ENCODE measurements at places on chromosomes 5 and 9.

DNA sequence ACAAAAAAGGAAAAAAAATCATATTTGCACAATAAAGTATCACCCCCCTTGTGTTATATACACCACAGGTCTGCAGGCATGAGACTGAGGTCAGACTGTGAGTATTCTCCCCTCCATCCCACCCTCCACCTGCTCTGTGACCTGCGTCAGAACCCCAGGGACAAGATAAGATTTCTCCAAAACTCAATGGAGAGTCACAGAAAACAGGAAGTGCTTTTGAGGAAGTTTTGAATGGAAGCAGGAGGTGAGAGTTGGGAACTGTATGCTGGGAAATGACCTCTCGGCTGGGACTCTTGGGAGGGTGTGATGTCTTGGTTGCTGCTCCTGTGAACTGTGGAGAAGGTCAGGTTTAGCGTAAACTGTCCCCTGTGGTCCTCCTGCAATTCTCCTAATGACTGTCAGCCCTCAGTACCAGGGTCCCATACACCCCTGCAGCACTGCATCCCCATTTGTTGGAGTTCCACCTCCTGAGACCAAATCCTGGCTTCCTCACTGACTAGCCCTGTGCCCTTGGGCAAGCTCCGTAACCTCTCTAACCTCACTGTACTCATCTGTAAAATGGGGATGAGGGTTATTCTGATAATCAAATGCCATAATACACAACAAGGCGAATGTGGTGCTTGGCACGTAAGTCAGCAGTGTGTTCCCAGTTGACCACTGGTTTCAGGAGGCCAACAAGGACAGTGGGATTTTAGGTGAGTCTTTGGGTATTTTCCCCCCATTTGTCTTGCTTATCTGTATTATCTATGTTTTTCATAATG, 6.9 kb upstream of the CTSL start:
- DNase-seq = no peak

GRCh38 chr5:89117124-89117644, 234.2 kb upstream of the MEF2C start:
- DNase-seq = no peak

DNA sequence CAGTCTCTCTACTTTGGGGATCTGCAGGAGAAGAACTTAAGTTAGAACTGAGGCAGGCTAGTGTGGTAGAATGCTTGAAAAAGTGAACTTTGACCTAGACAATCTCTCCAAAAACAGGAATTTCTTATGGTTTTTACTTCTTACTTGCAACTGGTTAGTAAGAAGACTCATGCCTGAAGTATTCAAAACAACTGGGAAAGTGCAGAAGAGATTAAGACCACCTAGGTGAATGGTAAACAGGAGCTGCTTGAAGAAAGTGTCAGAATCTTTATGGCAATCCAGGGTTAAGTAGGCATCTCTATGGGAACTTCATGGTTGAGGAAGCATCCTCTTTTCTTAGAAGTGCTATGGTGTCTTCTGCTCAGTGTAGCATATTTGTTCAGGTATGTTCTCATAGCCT, 428.6 kb upstream of the TLE4 start:
- DNase-seq = no peak

- no peak for DNase-seq
These were observed 23.7 kb downstream of the CSNK1G3 start for GRCh38 chr5:123535648-123536047.

GRCh38 chr5:16768184-16768583, 151.4 kb upstream of the RETREG1 start:
- DNase-seq = no peak

GRCh38 chr5:166342402-166342801, 1949.0 kb upstream of the WWC1 start:
- no peak for DNase-seq

- no peak for DNase-seq
These were observed 4.1 kb downstream of the QSOX2 start for GRCh38 chr9:136241542-136241941.

DNA sequence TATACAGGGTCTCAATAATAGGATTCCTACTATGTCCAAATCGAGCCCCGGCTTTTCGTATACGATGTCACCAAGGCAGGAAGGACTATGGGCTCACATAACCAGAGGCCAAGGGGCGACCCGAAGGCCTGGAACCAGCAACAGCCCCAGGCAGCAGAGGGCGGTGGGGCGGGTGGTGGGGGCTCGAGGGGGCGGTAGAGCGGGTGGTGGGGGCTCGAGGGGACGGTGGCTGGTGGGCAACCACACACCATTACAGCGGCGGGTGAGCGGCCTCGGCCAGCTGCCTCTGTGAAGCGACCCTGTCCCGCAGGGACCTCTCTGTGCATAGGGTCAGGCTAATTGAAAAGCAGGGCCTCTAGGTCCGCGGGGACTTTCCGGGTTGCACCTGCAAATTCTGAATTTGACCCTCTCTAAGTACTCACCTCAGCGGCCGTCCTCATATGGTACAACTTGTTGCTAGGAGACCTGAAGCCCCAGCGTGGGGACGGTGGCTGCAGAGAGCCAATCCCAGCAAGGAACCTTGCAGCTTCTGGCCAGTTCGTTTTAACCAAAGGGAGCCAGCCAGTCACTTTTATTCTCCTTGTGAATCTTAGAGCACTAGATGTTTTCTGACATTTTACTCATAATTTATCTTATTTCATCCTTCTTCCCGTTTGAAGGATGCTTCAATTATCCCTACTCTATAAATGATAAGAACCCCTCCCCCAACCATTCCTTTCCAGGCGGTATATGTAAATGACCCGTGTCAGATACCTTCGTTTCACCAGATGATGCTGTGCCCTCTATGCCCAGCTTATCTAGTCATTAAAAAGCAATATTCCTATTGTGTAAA, at the start of gene NME5:
NME5 (minus strand) TSS at position 480 of the 832 bp plus-strand sequence. CDS start 648 bp downstream, outside the sequence.
- no peak for DNase-seq

- no peak for DNase-seq
These were observed 96.1 kb downstream of the WDR41 start for GRCh38 chr5:77396017-77396416.

DNA sequence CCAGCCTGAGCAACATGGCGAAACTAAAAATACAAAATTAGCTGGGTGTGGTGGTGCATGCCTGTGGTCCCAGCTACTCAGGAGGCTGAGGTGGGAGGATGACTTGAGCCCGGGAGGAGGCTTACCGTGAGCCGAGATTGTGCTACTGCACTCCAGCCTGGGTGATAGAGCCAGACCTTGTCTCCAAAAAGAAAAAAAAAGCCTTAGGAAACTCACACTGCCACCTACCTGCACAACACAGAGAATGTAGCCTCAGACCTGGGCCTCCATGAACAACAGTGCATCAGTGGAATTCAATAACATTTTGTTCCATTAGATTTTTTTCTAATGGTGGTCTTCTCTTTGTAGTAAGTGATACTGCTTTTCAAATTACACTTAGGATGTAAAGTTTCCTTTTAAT, 63.8 kb upstream of the RARS1 start:
- DNase-seq = no peak

- DNase-seq = no peak
These were observed 61.9 kb downstream of the OXCT1 start for GRCh38 chr5:41808294-41808693.

GRCh38 chr5:154236536-154237375, 46.2 kb downstream of the GALNT10 start:
- DNase-seq = no peak

DNA sequence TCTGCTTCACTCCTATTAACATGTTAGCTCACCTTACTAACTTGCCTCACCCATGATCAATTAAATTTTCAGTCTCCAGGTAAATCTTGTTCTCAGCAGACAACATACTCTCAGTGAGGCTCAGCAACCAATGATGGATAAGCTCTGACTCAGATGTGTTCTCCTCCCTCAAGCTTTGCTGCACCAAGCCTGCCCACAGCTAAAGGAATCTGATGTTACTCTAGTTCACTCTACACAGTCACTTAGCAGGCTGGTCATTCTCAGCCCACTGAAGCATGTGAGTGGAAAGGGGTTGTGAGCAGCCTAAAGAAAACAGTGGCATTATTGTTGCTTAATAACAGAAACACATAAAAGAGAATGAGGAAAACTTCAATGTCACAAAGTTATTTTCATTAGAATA, 37.3 kb upstream of the CTNND2 start:
- DNase-seq = no peak

DNA sequence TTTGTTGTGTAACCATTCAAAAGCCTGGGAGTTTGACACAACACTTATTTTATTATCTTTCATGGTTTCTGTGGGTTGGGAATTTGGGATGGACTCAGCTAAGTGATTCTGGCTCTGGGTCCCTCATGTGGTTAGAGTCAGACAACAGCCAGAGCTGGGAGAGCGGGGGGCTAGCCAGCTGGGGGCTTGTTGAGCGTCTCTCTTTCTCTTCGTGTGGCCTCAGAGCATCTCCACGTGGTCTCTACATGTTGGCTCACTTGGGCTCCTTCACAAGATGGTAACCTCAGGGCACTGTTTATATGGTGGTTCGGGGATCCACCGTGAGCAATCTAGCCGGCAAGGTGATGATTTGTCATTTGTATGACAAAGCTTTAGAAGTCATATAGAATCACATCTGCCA, 73.6 kb downstream of the FSTL4 start:
- DNase-seq = no peak

DNA sequence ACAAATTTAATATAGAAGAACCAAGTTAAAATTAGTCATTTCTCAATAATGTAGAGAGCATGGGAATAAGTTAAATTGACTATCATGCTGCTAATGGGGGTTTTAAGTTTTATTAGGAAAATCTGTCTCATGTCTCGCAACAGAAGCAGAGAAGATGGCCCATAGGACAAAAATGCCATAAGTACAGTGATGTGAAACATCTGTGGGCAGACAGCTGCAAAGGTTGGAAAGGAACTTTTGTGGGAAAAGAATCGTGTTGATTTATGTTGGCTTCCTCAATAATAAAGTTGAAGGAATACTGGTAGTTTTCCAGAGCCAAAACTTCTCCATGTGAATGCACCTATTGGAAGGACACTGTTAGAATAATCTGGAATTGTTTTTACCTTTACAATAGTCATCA, 44.8 kb downstream of the VCAN start:
- no peak for DNase-seq

GRCh38 chr9:85268131-85268530, 473.6 kb downstream of the AGTPBP1 start:
- no peak for DNase-seq

DNA sequence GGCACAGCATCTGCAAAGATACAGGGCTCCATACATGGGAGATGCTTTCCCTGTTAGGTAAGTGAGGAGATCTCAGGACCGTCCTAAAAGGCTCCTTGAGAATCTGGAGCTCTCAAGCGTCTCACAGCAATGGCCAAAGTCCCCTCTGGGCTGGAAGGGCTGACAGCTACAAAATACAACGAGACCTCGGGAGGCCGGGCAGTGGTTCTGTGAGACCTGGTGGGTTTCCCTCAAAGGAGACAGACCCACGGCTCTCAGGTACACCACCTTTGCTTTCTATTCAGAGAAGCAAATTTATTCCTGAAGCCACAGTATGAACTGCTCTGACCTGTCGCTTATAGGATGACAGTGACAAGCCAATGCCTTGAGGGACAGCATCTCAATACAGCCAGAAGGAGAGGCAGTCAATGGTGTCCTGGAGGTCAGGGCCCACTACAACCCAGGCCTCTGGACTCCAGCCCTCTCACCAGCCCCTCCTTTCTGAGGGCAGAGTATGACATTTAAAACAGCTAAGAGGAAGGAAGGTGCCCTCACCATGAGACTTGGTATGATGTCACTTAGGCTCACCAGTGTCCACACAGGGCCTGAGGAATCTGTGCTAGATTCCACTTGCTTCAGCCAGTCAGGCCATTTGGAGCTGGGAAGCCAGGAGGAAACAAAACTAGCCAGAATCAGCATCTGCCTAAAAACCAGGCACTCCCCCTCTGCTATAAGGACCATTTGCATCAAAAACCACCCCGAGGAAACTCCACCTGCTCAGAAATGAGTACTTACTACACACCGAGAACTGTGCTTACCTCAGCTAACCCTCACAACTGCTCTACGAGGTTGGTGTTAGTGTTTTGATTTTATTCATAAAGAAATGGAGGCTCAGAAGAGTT, 86.5 kb upstream of the FSTL4 start:
- no peak for DNase-seq

DNA sequence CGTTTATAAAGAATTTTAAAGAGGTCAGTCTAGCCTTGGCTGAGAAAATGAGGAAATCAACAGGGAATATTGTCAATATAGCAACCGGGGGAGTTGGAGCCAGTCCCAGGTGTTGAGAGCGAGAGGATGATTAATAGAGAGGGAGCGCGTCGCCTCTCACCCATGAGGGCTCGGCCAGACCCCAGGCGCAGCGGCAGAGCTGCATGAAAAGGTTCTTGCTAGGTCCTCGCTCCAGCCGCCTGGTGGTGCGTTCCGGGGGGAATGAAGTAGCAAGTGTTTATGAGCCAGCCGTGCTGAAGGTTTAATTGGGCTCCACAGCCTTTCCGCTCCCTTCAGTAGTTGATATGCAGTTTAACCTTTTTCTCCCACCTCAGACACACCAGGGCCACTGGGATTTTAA, 167.3 kb upstream of the IRX1 start:
- DNase-seq = no peak

DNA sequence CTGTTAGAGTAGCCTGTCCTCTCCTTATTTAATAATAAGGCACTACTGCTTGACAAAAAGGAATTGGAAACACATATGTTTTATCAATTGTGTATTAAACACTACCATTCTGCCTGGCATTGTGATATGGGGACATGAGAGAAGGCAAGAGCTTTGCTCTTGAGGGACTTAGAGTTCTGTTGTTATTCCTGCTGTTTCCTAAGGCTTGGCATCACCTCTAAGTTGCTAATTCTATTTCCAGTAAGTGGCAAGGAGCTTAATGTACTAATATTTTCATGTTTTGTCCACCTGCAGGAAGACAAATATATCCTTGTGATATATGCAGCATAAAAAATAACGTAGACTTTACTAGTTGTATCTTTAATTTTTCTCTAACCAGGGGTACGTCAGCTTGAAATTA, 12.6 kb downstream of the HMGCR start:
- no peak for DNase-seq
